ENCODE measurements at places on chromosomes 7 and 10.

DNA sequence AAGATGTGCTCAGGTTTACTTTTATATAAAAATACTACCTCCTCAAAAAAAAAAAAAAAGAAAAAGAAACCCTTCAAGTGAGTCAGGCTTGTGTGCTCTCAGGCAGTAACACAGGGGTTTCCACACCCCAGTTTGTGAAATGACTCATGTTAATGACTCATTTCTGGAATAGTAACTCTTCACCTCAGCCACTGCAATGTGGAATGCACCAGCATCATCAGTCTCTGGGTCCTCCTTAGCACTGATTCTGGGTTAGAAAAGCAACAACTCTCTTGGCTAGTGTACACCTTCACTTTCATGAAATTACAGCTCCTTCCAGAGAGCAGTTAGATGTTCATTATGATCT is 110.6 kb downstream of the EMX2 start:
- DNase-seq: no peak

DNA sequence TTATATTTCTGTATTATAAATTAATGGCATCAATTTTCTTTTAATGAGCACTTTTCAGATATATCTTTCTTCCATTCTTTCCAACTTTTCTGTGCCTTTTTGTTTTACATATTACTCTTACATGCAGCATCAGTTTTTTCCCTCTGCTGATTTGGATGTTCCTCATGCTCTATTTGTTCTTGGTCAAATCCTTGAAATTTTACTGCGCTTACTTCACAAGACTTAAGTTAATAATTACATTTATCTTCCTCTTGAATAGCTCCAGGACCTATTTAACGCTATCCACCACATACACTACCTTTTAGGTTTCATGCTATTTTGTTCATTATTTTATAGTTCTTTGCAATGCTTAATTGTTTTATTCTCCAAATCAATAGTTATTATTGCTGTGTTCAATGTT is 97.6 kb upstream of the CTTNBP2 start:
- no peak for DNase-seq

DNA sequence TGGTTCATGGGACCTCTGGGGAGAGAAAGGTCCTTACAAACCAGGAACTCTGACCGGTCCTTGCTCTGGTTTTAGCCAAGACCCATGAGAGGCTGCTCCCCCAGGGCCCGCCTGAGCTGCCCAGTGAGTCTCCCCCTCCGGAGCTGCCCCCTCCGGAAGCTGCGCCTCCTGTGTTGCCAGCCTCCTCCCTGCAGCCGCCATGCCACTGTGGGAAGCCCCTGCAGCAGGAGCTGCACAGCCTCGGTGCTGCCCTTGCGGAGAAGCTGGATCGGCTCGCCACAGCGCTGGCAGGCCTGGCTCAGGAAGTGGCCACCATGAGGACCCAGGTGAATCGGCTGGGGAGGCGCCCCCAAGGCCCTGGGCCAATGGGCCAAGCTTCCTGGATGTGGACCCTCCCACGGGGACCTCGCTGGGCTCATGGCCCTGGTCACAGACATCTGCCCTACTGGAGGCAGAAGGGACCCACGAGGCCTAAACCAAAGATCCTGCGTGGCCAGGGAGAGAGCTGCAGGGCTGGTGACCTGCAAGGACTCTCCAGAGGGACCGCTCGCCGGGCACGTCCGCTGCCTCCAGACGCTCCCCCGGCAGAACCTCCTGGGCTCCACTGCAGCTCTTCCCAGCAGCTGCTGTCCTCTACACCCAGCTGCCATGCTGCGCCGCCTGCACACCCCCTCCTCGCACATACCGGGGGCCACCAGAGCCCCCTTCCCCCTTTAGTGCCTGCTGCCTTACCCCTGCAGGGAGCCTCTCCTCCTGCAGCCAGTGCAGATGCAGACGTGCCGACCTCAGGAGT is 40.1 kb downstream of the ZNF467 start:
- DNase-seq: no peak

DNA sequence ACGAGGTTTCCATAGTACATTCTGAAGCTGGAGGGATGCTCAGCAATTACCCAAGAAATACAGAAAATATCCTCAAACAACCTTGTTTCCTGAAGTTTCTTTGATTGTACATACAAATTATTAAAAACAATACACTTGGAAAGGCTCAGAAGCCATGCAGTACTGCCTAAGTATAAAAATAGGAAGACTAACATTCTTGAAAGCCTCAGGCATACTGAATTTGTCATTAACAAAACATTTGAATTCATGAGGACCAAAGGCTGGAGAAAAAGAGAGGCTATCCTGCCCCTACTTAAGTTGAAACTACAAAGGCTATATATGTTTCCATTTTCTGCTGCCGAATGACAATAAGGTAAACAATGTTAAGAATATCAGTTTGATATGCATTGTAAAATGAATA is 54.3 kb upstream of the SGCE start:
- DNase-seq: no peak

DNA sequence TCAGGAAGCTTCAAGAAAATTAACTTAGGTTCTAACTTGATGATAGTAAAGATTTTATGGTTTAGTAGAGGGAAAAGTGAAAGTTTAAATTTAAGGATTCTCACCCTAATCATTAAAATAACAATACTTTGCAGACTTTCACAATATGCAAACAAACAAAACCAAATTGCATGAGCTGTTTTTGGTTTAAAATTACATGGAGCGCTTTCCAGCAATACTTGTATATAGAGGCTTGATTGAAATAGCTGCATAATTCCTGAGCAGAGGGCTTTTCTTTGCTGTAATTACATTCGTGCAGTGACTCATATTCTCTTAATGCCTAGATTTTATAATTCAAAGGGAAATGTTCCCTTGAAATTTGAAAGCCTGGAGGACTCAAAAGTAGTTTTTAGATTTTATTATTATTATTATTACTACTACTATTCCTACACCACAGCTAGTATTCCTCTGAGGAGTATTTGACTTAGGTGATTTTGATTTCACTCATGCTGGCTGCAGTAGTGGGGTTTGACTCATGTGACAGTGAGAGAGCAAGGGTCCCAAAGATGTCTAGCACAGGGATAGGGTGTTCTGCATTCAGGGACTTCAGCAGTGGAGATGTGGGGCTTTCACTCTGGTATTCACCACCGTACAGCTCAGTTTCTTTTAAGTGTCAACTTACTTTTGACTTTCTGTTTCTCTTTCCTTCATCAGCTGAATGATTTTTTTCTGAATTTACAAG is 138.1 kb downstream of the ADAM22 start:
- no peak for DNase-seq

- DNase-seq: no peak
Observed at GRCh38 chr10:5588603-5589002, 63.8 kb downstream of the CALML3 start.

GRCh38 chr10:48948470-48949037 is 8.9 kb upstream of the LRRC18 start:
- DNase-seq: no peak

- DNase-seq: no peak
Observed at GRCh38 chr10:118047157-118047719, 497 bp upstream of the RAB11FIP2 start.

GRCh38 chr10:52658112-52658511 is 114.5 kb downstream of the MBL2 start:
- DNase-seq: no peak

DNA sequence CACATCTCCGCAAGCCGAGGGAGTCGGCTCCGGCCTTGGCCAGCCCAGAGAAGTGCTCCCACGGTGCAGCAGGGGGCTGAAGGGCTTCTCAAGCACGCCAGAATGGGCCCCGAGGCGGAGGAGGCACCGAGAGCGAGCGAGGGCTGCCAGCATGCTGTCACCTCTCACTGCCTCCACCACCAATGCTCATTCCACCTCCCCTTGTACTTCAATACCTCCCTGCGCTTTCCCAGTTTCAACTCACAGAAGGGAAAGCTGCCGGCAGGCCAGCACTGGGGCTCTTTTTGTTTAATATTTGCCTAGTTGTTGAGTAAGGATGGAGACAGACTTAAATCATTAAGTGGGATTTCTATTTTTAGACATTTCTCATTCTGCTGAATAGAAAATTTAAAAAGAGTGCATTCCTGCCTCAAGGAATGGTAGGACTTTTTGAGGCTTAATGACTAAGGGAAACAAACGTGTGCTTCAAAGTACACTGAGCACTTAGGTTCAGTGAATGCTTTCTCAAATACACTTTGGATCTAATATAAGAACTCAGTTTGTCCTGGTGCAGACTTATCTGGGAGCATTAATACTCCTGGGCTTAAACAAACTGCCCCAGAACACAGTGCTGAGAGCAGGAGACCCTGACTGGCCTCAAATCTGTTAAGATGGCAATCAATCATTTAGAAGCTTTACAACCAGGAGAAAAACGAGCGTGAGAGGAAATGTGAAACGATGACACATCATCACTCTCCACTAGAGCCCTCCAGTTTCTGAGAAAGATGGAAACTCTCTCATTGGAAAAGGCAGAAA is 131.2 kb downstream of the RALA start:
- DNase-seq: no peak

- peak; percentile 4 for DNase-seq
Observed at GRCh38 chr10:102918817-102919245, 737 bp downstream of the CNNM2 start.

DNA sequence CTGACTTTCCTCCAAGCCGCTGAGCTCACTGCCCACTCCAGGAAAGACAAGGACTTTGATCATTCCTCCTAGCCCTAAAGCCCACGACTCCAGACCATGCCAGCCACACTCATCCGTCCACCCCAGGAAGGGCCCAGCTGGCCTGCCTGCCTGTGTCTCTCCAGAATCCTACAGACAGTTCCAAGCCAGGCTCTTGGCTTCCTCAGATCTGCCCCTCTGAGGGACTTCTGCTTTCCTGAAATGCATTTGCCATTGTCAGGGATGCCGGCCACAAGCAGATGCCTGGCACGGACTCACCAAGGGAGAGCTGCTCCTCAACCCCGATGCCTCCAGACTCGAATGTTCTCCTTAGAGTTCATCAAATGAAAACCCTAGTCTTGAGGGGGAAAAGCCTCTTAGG is 155.8 kb downstream of the OAT start:
- DNase-seq: no peak

- no peak for DNase-seq
Observed at GRCh38 chr7:92653136-92653535, 62.9 kb upstream of the FAM133B start.

GRCh38 chr10:69960606-69960987 is 92.0 kb upstream of the MACROH2A2 start:
- DNase-seq: no peak

DNA sequence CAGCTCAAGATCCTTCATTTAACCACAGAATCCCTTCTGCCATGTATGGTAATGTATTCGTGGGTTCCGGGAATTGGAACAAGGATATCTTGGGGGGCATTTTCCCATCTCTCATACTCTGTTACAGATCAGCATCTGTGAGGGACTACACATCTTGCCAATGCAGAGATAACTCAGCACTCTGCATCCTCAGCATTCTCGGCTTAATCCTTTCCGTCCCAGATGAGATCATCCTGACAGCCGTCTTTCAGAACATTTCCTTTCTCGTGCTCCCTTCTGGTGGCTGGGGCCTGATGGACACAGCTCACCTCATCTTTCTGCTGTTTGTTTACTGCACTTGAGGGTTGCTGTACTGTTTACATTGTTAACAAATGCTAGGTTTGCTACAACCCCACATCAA is 25.3 kb downstream of the FKBP6 start:
- DNase-seq: no peak

DNA sequence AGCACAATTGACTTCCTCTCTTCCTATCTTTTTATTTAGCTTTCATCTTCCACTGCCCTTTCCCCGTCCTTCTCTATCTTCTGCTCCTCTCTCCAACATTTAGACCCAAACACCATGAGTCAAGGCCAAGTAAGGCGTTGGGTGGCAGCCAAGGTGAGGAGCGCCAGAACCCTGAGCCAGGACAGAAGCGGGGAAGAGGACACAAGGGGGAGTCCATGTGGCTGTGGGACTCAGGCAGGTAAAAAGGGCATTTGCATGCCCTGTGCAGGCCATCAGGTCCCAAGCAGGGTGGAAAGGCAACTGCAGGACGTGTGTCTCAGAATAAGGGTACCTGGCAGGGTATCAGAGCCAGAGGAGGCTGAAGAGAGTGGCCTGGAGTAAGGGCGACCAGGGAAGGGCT is 192.4 kb upstream of the PFKP start:
- no peak for DNase-seq

GRCh38 chr10:3805201-3805790 is 20.3 kb upstream of the KLF6 start:
- DNase-seq: no peak

GRCh38 chr10:287026-287709 is 151.9 kb downstream of the ZMYND11 start:
- DNase-seq: no peak

- no peak for DNase-seq
Observed at GRCh38 chr7:486216-486743, 33.4 kb downstream of the PDGFA start.

DNA sequence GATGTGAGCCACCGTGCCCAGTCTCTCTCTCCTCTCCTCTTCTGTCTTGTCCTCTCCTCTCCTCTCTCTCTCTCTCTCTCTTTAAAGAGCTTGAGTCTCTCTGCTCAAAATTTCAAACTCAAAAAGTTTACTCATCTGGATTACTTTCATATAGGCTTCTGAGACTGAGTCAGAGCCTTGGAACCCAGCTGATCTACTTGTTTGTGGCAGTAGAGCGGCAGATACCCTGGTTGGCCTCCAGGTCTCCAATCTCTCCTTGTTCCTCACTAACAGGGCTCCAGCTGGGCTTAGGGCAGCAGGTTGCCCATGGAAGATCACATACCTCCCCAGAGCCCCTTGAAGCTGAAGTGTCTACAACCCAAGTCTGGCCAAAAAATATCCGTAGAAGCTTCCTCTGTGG is 51.0 kb downstream of the HHEX start:
- no peak for DNase-seq

GRCh38 chr7:107035446-107035845 is 9.1 kb upstream of the PRKAR2B start:
- no peak for DNase-seq

GRCh38 chr7:55019191-55019690 is 424 bp downstream of the EGFR start:
- no peak for DNase-seq

DNA sequence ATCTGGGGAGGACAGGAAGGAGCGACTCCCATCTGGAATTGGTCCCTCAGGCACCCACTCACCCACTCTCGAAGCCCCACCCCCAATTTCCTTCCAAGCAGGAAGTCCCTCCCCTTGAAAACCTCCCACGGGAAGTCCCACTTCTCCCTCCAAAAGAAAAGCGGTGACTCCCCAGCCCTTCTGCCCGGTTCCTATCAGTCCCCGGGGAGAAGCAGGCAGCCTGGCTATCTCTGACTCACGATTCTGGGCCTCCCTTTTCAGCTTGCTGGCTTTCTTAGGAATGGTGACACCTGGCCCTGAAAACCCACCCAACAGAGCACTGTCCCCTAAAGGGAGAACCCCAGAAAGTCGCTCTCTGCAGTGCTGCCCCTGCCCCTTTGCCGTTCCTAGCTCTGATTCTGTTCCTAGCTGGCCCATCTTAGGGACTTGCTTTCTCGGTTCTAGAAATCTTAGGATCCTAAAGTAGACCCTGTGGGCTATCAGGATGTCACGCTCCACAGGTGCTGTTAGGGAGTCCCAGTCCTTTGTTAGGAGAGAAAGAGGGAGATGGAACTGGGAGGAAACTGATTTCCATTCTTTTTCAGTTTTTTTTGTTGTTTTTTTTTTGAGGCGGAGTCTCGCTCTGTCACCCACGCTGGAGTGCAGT is 6.0 kb downstream of the TSC22D4 start:
- DNase-seq: no peak

Measured in activated CD8-positive, alpha-beta memory T cell treated with anti-CD3 and anti-CD28 coated beads for 48 hours (primary cell).